ENCODE measurements at places on chromosomes 3 and 15.

GRCh38 chr3:142844339-142844977 lies 44.4 kb downstream of the PCOLCE2 start:
- H3K27me3 ChIP-seq, result no peaks in the 10 kb centered on the region
- H3K4me1 ChIP-seq, result no peaks in the 10 kb centered on the region
- H3K36me3 ChIP-seq, result no peaks in the 10 kb centered on the region
- H3K4me3 ChIP-seq, result no peak overlapping the region
- DNase-seq, result no peak
- H3K27ac ChIP-seq, result no peak overlapping the region

DNA sequence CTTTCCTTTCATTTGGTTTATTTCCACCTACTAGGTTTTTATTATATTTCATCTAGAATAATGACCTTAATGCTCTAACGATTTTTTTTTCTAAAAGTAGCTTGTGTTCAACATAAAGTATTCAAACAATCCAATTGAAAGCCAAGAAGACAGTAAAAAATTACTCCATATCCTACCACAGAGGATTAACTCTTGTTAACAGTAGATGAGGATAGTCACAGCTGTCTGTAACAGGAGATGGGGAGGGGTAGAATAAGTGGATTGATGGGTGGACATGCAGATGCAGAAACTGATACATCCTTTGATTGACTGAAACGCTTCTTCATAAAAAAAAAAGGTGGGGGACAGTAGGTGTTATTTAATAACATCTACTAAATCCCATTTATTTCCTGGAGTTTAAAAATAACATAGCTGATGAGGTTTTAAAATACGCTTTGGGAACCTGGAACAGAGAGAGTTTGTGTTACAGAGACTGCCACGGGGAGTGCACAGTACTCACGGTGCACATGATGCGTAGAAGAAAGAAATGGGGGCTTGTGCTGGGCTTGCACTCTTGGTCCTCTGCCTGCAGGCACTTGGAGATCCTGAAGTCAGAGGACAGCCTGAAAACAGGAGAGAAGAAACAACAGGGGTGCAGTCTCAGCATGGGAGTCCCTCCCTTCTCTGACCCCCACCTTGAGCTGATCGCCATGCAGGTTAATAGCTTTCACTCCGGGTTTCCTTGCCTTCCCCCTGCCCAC lies 226.7 kb downstream of the THSD4 start:
- no peak overlapping the region for H3K4me3 ChIP-seq
- H3K4me1 ChIP-seq, result peaks cover 8% of the 10 kb centered on the region
- H3K36me3 ChIP-seq, result no peaks in the 10 kb centered on the region

DNA sequence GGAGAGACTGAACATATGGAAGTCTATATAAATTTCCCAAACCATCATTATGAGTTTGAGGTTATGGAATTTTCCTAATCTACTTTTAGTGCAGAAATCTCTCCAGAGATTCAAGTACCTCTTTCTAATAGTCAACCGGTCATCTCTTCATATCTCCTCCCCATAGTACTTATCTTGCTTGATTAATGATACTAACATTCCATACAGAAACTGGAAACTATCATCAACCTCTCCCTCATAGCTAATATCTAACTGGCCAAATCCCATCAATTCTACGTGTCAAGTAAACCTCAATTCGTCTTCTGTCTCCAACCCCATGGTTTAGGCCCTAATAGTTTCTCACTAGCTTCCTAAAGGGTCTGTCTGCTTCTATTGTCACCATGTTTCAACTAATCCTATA lies 44.4 kb upstream of the VGLL3 start:
- no peaks in the 10 kb centered on the region for H3K27me3 ChIP-seq
- no peaks in the 10 kb centered on the region for H3K36me3 ChIP-seq
- H3K4me3 ChIP-seq, result no peak overlapping the region
- H3K4me1 ChIP-seq, result no peaks in the 10 kb centered on the region

DNA sequence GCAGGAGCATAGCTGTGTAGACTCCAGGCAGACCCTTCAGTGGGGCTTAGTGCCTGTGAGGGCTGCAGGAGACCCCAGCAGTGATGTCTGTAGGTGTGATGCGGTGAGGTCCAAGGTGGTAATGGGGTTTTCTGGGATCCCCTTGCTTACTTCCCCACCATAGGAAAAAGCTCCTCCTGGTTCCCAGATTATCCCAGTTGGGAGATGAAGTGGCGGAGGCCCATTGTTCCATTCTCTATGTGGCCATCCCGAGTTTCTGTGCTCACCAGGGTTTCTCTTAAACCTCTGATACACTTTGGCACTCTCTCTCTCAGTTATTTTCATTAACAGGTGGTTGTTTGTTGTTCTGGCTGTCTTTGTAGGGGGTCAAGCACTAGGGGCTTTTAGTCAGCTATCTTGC lies 146.7 kb upstream of the IGF1R start:
- H3K4me1 ChIP-seq, result peaks cover 5% of the 10 kb centered on the region
- DNase-seq, result no peak
- peaks cover 33% of the 10 kb centered on the region for H3K27me3 ChIP-seq
- no peaks in the 10 kb centered on the region for H3K36me3 ChIP-seq

DNA sequence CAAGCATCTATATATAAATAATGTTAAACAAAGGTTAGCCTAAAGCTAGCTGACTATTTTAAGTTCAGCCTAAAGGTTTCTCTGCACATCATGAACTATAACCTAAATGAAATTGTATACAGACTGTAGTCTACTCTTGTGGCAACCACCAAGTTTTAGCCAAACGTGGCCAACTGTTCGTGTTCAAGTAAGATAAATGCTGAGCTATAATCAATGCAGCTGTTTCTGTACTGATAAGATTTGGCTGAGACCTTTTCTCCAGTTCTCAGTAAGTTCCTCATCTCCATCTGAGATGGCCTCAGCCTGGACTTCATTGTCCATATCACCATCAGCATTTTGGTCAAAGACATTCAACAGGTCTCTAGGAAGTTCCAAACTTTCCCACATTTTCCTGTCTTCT lies 43.7 kb upstream of the IGSF10 start:
- H3K27ac ChIP-seq, result no peak overlapping the region
- no peak for DNase-seq

DNA sequence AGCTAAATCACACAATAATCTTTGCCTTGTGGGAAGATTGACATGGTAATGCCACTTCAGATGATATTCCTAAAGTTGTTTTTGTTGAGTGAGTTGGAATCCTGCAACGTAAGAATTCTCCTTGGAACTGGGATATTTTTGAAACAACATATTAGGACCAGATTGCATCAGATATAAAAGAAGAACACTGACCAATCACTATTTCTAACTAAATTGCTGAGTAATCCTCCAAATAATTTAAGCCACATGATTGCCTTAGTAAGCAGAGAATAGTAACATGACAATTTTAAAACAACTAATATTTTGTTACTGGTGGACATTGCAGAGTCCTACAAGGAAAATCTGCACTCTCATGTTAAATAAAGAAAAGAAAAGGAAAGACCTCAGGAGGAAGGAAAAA lies 353.9 kb upstream of the LMCD1 start:
- H3K36me3 ChIP-seq, result no peaks in the 10 kb centered on the region
- no peak overlapping the region for H3K27ac ChIP-seq
- H3K27me3 ChIP-seq, result no peaks in the 10 kb centered on the region
